Activated CD4-positive, alpha-beta T cell treated with anti-CD3 and anti-CD28 coated beads for 4 hours (primary cell): ENCODE measurements at places on chromosomes 13 and 19.

GRCh38 chr19:18770663-18771327 lies 20.3 kb downstream of the COMP start:
- DNase-seq: no peak

GRCh38 chr13:29165840-29166239 lies 345.7 kb downstream of the MTUS2 start:
- no peak for DNase-seq

DNA sequence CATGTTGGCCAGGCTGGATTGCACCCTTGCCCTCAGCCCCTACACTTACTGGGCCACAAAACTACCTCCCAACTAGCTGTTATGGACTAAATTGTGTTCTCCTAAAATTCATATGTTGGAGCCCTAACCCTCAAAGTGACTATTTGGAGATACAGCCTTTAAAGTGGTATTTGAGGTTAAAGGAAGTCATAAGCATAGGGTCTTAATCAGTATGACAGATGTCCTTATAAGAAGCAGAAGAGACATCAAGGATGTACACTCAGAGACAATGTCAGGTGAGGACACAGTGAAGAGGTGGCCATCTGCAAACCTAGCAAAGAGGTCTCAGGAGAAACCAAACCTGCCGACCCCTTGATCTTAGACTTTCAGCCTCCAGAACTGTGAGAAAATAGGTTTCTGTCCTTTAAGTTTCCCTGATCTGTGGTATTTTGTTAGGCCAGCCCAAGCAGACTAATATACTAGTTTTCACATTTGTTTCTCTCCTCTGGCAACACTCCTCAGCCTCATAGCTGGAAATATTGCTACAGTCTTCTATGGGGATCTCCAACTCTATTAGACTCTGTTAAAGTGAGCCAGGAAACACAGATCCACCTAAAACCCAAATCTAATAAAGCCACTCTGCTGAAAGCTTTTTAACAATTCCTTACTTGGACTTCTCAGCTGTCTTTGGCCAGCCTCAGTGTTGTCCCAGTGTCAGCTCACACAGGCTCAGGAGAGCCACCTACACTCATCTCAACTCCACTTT lies 256.5 kb downstream of the TBC1D4 start:
- no peak for DNase-seq

DNA sequence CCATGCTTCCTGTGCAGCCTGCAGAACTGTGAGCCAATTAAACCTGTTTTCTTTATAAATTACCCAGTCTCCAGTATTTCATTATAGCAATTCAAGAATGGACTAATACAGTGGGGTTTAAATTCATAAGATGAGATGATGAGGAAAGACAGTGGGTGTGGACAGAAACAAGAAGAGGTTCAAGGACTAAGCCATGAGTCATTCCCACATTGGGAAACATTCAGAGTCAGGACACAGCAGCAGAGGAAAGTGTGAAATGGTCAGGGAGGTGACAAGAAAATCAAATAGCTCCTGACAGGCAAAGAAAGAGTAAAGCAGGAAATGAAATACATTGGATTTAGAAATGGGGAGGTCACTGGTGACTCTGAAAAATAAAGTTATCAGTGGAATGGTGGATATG lies 9.1 kb downstream of the ZNF841 start:
- DNase-seq: no peak
